ENCODE measurements at places on chromosomes 3 and 15.

DNA sequence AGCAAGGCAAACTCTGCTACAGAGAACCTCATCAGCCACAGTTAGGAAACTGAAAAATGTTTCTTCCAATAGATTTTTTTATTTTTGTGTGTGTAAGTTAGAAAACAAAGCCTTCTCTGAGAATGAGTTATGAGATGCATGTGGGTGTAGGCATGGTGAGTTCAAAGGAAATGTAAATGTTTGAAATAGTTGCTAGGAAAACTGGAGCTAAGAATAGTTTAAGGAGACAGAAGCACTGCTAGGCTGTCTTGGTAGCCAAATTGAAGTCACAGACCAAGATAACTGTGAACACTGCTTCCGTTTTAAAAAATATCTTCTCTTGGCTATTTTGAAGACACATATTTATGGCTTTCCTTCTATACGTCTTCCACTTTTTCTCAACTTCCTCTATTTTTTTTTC, 1501.2 kb upstream of the CADM2 start:
- DNase-seq = no peak

DNA sequence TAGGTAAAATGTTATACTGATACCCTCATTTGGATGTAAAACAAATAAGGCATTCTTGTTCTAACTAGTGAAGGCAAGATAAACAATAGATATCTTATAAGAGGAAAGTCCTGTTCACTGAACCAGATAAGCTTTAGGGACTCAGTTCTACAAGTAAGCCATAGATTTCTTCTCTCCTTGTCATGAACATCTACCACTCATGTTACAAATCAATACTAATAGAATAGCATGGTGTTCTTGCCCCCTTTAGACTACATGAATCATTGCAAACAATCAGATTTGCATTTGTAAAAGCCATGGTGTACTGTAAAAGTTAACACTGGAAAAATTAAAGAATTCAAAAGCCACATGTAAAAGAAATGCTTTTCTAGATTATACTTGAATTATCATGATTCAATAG, 500.1 kb downstream of the NLGN1 start:
- DNase-seq = no peak

GRCh38 chr3:101325393-101326134, 5.2 kb upstream of the IMPG2 start:
- DNase-seq = no peak

DNA sequence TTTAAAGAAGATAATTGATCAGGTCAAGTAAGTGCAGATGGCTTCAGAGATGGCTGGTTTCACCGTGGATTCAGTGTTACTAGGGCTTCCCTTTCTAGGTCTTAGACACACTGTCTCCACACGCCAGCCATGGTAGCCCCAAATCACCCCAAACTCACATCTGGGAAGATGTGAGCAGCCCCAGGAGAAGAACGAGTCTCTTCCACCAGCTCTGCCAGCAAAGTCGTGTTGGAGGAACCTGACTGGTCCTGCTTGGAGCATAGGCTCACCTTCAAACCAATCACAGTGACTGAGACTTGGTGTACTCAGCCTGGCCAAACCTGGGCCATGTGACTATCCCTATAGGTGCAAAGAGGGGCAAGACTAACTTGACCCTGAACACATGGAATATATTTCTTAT, 296.7 kb downstream of the RPLP1 start:
- DNase-seq = no peak

GRCh38 chr3:104564045-104564643, 802.6 kb upstream of the ALCAM start:
- DNase-seq = peak; percentile 36

DNA sequence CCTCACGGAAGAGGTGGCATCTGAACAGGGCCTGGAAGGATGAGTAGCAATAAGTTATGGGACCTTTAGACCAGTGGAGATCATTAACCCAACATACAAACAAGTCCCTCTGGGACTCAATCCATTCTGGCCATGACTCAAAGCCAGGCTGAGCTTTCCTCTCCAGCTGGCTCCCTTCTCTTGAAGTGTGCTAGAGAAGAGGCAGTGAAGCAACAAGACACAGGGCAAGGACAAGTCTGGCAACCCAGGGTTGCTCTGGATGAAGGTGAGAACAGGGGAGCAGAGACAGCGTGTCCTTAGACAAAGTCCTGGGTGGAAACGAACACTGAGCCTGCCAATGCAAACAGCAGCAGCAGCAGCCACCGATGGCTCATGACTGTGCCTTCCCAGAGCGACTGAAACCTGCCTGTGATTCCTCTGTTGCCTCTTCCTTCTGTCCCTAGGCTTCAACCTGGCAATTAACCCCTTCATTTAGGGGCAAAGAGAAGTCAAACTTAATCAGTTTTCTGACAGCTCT, 86.8 kb downstream of the BDH1 start:
- no peak for DNase-seq

DNA sequence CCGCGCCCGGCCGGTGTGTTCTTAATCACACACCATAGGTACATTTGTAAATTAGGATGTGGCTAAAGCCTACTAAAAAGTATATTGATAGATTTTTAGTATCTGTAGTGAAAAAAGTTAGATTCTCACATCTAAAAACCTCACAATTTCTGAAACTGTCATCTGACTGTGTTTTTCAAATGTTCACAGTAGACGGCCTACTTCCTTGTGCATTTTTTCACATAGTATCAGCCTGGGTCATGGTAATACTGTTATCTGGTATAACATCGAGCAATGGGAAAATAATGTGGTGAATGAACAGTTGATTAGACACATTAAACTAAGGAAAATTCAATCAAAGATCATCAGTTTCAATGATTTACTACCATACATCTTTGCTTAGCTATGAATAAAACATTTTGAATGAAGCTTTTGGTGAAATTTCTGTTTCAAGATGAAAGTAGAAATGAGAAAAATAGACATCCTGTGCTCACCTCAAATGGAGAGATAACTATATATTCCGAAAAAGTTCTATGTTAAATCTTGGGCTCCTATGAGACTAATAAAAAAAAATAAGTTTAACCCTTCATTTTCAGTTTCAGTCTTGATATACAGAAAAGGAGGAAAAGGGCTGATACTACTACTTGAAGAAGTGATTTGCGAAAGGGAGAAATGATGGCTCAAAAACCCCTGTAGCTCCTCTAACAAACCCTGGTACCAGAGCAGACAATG, 262.7 kb downstream of the ZBTB20 start:
- no peak for DNase-seq

- DNase-seq = no peak
Measured at GRCh38 chr3:159187232-159187631, 385.4 kb downstream of the MFSD1 start.

DNA sequence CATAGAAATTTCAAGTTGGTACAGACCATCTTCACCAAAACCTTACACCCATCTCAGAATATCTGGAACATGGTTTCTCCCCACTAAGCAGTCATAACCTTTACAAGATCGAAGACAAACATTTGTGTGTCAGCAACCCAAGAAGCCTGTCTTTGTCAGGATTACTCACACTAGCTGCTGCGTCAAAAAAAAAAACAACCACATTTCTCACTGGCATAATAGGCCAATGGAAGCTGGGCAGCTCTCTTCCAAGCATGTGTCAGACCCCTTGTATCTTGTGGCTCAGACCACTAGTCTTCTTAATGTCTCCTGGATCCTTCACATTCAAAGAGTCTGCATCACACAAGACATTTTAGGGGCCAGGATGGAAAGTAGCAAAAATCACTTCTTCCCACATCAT, 266.9 kb upstream of the IGF1R start:
- DNase-seq = no peak

DNA sequence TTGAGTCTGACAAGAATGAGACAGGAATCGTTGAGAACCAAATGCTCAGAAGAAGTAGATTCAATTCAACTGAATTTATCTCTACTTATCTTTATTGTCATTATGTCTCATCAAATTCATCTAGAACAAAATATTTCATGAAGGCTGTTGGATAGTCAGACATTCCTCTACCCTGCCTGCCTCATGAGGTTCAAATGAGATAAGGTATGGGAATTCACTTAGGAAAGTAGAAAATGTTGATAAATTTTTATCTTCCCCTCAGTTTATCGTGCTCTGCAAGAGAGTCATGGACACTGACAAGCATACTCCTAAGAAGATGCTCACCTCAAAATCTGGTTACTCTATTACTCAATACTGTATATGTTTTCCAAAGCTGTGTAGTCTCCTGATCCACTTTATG, 149.7 kb upstream of the CDIN1 start:
- DNase-seq = no peak

GRCh38 chr3:129016720-129017483, 15.8 kb downstream of the EFCC1 start:
- DNase-seq = no peak

DNA sequence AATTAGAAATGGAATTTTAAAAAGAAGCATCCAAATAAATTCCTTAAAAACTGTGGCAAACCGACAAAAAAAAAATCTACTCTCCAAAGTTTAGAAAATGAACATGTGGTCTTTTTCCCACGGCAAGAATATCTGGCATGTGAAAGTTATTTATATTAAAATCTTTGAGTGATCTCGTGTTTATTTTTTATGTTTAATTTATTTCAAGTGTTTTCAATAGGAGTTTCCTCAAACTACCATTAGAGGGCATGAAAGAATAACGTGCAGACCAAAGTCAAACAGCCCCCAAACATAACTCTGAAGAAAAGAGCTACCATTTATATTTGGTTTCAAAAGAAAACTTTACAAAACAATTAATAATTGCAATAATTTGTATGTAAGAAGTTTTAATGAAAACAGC, 286.4 kb downstream of the ZIC4 start:
- no peak for DNase-seq

GRCh38 chr15:99522288-99522687, 43.5 kb upstream of the MEF2A start:
- DNase-seq = no peak

DNA sequence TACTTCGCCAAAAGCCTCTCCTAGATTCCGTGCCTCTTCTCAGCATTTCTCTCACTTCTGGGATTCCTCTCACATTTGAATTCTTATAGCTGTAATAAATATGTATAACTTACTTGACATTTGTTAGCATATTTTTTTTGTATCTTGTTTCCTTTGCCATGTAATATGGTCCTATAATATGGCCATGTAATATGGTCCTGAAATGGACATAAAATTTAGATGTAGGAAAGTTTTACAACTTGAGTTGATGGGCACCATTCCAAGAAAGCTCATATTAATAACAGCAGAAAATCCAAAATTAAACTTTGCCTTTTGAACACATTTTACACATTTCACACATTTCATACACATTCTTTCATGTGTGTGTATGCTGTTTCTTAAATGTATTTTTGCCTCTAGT, 480.6 kb downstream of the RBMS3 start:
- DNase-seq = no peak

GRCh38 chr15:88981244-88982215, 68.4 kb upstream of the MFGE8 start:
- DNase-seq = no peak
